ENCODE measurements at places on chromosomes 6 and 20.
A peak's percentile ranks its signal among the peaks of the same experiment; 100 is the strongest.

- peaks cover 30% of the 10 kb centered on the region for H3K27me3 ChIP-seq
- no peak overlapping the region for H3K4me3 ChIP-seq
- no peak for DNase-seq
- no peak overlapping the region for H3K27ac ChIP-seq
- peaks cover under 1% of the 10 kb centered on the region for H3K4me1 ChIP-seq
Measured at GRCh38 chr6:112173221-112173804, 81.1 kb downstream of the LAMA4 start.

DNA sequence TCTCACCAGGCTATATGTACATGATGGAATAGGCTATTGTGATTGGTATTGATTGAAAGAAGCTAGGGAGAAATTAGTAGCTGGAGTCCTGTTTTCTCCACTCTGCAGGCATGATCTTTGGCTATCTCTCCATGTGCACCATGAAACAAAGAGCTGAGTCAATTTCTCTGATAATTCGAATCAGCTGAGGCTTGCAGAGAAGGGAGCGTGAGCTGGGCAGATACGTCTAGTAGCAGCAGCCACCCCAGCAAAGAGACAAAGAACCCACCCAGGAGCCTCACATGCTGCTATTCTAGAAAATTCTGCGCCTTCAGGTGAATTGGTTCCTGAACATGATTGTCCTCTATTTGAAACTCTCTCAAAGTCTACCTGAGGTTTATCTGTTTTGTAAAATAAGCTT is 6.9 kb upstream of the SGK1 start:
- H3K36me3 ChIP-seq, result no peaks in the 10 kb centered on the region
- H3K27me3 ChIP-seq, result peaks cover 13% of the 10 kb centered on the region
- no peak for DNase-seq
- H3K4me1 ChIP-seq, result no peaks in the 10 kb centered on the region
- no peak overlapping the region for H3K27ac ChIP-seq

- H3K36me3 ChIP-seq, result no peaks in the 10 kb centered on the region
- no peak overlapping the region for H3K27ac ChIP-seq
- H3K4me3 ChIP-seq, result no peak overlapping the region
- H3K4me1 ChIP-seq, result peaks cover 12% of the 10 kb centered on the region
- no peaks in the 10 kb centered on the region for H3K27me3 ChIP-seq
Measured at GRCh38 chr6:75296811-75297779, 12.5 kb upstream of the TMEM30A start.

GRCh38 chr6:162671580-162672165 is 55.9 kb downstream of the PRKN start:
- no peak overlapping the region for H3K4me3 ChIP-seq
- H3K27me3 ChIP-seq, result no peaks in the 10 kb centered on the region

DNA sequence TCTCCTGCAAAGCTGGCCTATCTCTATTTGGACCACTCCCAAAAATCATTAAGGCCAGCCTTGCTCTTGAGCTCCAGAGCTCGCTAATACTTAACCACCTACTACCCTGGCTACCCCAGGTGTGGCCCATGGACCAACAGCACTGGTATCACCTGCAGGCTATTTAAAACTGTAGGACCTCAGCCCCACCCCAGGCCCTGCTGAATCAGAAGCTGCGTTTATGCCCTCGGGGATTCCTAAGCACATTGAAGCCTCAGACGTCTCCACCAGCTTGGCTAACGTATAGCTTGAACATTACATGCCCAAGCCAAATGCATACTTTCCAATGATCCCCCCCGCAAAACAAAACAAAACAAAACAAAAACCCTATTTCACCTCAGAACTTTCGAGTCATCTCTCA is 19.7 kb upstream of the SPAG4 start:
- DNase-seq, result no peak
- H3K27ac ChIP-seq, result no peak overlapping the region
- no peak overlapping the region for H3K4me3 ChIP-seq
- peaks cover 47% of the 10 kb centered on the region for H3K27me3 ChIP-seq
- no peaks in the 10 kb centered on the region for H3K4me1 ChIP-seq

DNA sequence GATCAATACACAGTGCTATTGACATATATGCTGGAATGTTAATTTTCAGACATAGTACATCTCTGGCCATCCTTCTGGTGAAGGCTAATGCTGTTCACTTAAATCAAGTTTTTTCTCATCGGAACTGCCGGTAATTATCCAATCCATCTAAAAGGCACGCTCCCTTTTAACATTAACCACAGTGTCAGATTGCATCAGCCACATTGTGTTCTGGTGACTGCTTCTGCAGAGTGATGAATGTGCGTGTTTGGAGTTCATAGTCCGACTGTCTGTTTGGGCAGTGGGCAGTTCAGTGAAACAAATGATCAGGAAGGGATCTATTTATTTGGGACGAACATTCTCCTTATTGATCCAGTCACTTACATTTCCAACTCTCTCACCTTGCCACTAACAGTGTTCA is 49.5 kb downstream of the SOBP start:
- H3K27me3 ChIP-seq, result peaks cover 9% of the 10 kb centered on the region
- peak overlapping the region; percentile 5 for H3K27ac ChIP-seq
- H3K36me3 ChIP-seq, result peaks cover 7% of the 10 kb centered on the region
- peaks cover 30% of the 10 kb centered on the region for H3K4me1 ChIP-seq
- DNase-seq, result no peak

- H3K4me1 ChIP-seq, result peaks cover 12% of the 10 kb centered on the region
- H3K4me3 ChIP-seq, result no peak overlapping the region
- no peak for DNase-seq
- peaks cover 4% of the 10 kb centered on the region for H3K27me3 ChIP-seq
- no peak overlapping the region for H3K27ac ChIP-seq
- no peaks in the 10 kb centered on the region for H3K36me3 ChIP-seq
Measured at GRCh38 chr20:35992713-35993335, 24.4 kb downstream of the CNBD2 start.

DNA sequence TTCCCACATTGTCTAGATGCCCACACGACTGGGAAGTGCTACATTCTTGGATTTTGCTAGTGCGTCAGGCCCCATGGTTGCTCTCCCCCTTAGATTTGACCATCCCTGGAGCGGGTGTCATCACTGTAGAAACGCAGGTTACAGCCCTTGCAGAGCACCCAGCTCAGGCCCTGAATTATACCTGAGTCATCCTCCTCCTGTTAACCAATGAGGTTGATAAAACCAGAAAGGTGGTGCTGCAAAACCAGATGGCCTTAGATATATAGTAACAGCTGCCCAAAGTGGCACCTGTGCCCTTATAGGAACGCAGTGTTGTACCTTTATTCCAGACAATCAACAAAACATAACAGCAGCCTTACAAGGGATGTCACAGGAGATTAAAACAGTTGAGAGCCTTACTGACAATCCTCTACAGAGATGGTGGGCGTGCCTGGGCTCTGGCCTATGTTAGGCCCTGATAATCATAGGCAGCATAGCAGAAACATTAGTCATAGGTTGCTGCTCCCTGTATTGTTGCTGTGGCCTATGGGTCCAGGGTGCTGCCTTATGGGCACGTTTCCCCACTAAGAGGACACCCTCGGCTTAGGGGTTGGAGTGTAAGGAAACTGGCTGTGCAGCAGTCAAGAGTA is 33.6 kb upstream of the HSF2 start:
- H3K4me3 ChIP-seq, result no peak overlapping the region
- H3K27ac ChIP-seq, result no peak overlapping the region
- DNase-seq, result no peak
- peaks cover 5% of the 10 kb centered on the region for H3K4me1 ChIP-seq
- no peaks in the 10 kb centered on the region for H3K36me3 ChIP-seq
- no peaks in the 10 kb centered on the region for H3K27me3 ChIP-seq

DNA sequence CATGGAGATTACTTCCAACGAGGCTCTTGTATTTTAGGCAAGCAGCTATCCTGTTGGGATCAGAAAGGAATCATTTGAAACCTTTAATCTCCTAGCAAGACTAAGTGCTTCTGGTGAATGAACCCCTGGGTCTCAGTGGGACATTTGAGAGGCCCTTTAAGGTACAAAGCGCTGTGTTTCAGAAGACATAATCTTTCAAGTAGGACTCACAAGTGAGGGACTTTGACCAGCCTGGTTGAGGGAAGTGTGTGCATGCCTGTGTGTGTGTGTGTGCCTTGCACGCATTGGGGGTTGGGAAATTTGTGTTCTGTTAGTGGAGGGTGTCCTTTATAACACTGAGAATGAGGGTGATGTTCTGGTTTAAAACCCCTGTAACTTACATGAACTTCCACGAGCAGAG is 64.4 kb upstream of the KCNG1 start:
- no peaks in the 10 kb centered on the region for H3K36me3 ChIP-seq
- peak overlapping the region; percentile 42 for H3K4me3 ChIP-seq
- no peak overlapping the region for H3K27ac ChIP-seq
- no peak for DNase-seq
- H3K27me3 ChIP-seq, result peaks cover 25% of the 10 kb centered on the region

- H3K4me1 ChIP-seq, result no peaks in the 10 kb centered on the region
- H3K27me3 ChIP-seq, result no peaks in the 10 kb centered on the region
- no peak overlapping the region for H3K27ac ChIP-seq
- DNase-seq, result no peak
- no peak overlapping the region for H3K4me3 ChIP-seq
Measured at GRCh38 chr6:94494500-94494899, 1075.1 kb upstream of the EPHA7 start.

DNA sequence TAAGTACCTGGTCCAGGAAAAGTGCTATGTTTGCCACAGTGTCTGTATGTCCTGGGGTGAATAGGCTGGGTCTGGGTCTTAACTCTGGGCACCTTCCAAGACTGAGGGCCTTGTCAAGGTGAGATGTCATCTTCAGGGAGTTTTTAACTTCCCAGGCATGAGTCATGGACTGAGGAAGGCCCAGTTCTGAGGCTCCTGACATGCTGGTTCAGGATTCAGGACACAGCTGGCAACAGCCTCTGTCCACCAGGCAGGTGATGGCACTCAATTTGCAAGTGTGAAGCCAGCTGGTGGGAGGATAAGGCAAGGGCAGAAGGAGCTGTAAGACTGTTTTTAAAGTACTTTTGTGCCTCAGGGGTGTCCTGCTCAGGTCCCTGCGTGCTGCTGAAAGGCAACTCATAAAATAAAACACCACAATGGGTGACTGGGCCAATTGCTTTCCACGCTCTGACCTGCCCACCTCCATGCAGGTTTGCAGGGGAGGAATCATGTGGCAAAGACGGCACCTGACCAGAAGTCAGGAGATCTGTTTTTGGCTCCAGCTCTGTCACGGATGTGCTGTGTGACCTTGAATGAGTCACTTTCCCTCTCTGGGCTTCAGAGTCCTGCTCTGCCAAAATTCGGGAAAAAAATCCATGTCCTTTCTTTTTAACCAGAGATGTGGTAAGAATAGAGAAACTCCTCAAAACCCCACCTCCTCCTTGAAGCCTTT is 4.9 kb upstream of the PACSIN1 start:
- no peaks in the 10 kb centered on the region for H3K36me3 ChIP-seq
- no peak for DNase-seq
- H3K27me3 ChIP-seq, result peaks cover 10% of the 10 kb centered on the region
- no peak overlapping the region for H3K4me3 ChIP-seq
- H3K27ac ChIP-seq, result no peak overlapping the region

- no peak overlapping the region for H3K4me3 ChIP-seq
- H3K27me3 ChIP-seq, result peaks cover 11% of the 10 kb centered on the region
- H3K4me1 ChIP-seq, result no peaks in the 10 kb centered on the region
- H3K27ac ChIP-seq, result no peak overlapping the region
- no peak for DNase-seq
Measured at GRCh38 chr6:135128268-135128914, 52.7 kb upstream of the MYB start.

DNA sequence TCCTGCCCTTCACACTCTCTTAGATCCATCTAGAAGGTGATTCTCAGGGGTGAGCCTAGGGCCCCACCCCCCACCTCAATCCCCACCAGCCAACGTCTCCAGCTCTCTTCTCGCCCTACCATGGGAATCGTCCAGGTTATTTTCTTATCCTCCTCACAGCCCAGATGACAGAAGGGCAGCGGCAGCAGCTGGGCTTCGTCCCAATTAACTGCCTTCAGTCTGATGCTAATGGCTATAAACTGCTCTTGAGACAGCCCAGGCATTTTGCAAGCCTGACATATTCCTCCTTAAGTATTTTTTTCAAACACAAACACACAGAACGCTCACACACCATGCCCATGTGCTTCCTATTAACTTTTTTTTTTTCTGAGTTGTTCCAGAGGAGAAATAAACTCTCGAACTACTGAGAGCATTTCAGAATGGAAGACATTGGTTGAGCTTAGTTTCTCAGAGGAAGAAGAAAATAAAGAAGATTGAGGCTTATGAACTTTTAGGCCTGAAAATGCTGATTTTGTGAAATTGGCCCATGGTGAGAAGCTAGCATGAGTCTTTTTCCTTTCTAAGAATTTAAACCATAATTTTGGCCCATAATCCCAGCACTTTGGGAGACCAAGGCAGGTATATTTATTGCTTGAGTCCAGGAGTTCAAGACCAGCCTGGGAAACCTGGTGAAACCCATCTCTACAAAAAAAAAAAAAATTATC is 124.6 kb downstream of the EYA2 start:
- H3K27me3 ChIP-seq, result peaks cover 7% of the 10 kb centered on the region
- peak overlapping the region; percentile 15 for H3K27ac ChIP-seq
- H3K4me3 ChIP-seq, result no peak overlapping the region
- peaks cover 12% of the 10 kb centered on the region for H3K4me1 ChIP-seq

GRCh38 chr6:133953634-133954415 is 801 bp downstream of the TBPL1 start:
- H3K36me3 ChIP-seq, result no peaks in the 10 kb centered on the region
- peak overlapping the region; percentile 92 for H3K27ac ChIP-seq
- peaks cover 38% of the 10 kb centered on the region for H3K4me1 ChIP-seq
- H3K27me3 ChIP-seq, result peaks cover 4% of the 10 kb centered on the region

- peaks cover 7% of the 10 kb centered on the region for H3K36me3 ChIP-seq
- DNase-seq, result no peak
- peaks cover 8% of the 10 kb centered on the region for H3K4me1 ChIP-seq
- H3K27me3 ChIP-seq, result no peaks in the 10 kb centered on the region
- H3K27ac ChIP-seq, result no peak overlapping the region
- no peak overlapping the region for H3K4me3 ChIP-seq
Measured at GRCh38 chr20:5189917-5190316, 63.1 kb downstream of the CDS2 start.

DNA sequence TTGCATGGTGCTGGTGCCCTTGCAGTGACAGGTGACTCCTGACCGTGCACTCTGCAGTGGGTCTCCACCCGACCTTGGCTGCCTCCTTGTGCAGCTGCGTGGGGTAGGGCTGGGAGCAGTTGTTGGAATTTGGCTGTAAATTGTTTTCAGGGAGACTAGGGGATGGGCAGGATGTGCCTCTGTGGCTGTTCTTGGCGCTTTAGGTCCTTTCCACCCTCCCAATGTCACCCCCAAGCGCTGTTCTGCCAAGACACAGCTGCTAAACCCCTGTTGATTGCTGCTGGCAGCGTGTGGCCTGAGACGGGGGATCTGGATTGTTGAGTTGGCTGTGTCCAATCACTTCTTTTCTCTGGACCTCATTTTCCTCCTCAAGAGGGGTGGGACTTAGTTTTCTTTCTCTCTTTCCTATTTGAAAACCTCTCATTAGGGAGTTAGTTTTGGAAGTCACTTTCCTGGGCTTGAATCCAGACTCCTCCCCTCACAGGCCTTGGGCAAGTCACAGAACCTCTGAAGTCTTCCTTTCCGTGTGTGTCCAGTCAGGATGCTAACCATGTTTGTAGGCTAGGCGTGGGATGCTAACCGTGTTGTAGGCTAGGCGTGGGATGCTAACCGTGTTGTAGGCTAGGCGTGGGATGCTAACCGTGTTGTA is 8.5 kb downstream of the IGF2R start:
- no peak overlapping the region for H3K4me3 ChIP-seq
- no peak for DNase-seq
- H3K36me3 ChIP-seq, result no peaks in the 10 kb centered on the region
- H3K27ac ChIP-seq, result peak overlapping the region; percentile 7
- no peaks in the 10 kb centered on the region for H3K27me3 ChIP-seq
